HTR-8/SVneo (cell line): ENCODE measurements at places on chromosomes 3 and 15.

GRCh38 chr3:42935472-42935871 is 29.5 kb downstream of the ZNF662 start:
- DNase-seq: no peak

DNA sequence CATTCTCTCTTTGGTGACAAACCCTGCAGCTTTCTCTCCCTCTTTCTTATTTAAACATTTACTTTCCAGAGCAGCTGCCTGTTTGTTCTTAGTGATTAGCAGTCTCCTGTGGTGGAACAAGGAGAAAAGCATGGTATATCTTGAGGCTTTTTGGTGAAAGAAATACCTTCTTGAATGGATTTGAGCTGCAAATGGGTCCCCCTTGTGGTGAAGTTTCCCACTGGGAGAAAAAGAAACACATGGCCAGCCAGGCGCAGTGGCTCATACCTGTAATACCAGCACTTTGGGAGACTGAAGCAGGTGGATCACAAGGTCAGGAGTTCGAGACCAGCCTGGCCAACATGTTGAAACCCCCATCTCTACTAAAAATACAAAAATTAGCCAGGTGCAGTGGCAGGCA is 48.3 kb upstream of the ACP3 start:
- DNase-seq: no peak

DNA sequence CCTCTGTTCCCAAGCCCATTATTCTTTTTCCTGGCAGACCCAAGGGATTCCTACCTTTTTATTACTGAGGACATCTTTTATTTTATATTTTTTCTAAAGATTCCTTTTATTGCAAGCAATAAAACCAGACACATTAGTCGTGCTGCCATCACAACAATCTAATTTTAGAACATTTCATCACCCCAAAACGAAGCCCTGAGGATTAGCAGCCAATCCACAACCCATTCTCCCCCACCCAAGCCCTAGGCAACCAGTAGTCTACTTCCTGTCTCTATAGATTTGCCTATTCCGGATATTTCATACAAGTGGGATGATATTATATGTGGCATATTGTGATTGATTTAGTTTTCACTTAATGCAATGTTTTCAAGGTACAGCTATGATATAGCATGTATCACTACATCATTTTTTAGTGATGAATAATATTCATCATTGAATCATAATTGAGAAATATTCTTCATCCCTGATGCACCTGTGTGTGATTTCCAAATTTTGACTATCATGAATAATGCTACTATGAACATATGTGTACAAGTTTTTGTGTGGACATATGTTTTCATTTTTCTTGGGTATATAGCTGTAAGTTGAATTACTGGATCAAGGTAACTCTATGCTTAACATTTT is 65.7 kb downstream of the IL1RAP start:
- DNase-seq: no peak

DNA sequence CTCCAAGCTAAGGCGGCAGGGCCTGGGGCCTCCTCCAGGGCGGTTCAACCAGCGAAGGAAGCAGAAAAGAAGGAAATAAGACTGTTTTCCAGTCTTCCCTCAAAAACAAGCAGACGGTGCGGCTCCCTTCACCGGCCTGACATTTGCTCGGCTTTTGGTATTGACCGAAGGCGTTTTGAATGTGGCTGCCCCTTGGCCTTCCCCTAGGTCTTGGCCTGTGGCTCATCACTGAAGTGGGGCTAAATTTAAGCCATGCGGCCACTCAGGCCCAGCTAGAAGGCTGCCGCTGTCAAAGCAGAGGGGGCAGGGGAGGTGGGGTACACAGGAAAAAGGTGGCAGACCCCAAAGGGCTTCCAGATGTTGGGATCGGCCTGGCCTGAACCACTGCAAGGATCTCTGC is 86.2 kb downstream of the SRGAP3 start:
- DNase-seq: no peak

GRCh38 chr15:96144734-96145133 is 185.8 kb upstream of the NR2F2 start:
- no peak for DNase-seq

DNA sequence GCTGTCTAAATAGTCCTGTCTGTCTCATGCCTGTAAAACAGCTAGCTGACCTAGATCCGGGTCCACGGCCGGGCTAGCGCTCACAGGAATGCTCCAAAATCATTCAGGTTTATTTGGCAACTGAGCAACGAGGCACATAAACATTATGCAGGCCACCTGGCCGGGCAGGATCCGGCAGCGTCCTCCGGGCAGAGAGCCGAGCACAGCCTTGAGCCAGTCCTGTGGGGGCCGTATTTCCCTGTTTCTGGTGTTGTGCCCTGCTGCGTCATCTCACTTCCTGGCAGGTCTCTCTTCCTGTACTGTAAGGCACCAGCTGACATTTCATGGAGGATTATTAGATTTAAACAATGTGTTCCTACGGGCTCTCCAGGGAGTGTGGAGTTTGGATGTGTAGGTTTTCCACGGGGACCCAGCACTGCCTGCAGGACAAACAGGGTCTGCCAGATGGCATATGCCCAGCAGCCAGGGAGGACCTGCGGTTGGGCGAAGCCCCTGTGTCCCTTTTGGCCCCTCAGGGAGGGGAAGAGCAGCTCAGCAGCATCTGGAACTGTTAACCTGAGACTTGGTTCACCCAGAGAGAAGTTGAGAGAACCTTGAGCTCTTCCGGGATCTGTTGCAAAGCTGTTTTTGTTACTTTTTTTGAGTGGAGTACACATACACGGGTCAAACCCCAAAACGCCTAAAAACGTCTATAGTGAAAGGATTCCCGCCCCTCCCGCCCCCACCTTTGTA is 16.6 kb upstream of the LRRK1 start:
- DNase-seq: no peak

GRCh38 chr3:11514191-11514821 is 129.4 kb downstream of the VGLL4 start:
- DNase-seq: peak; percentile 77

- DNase-seq: peak; percentile 41
Observed at GRCh38 chr3:45084820-45085816, 59.0 kb downstream of the CLEC3B start.

- DNase-seq: no peak
Observed at GRCh38 chr15:91259077-91259476, 159.0 kb downstream of the SV2B start.

DNA sequence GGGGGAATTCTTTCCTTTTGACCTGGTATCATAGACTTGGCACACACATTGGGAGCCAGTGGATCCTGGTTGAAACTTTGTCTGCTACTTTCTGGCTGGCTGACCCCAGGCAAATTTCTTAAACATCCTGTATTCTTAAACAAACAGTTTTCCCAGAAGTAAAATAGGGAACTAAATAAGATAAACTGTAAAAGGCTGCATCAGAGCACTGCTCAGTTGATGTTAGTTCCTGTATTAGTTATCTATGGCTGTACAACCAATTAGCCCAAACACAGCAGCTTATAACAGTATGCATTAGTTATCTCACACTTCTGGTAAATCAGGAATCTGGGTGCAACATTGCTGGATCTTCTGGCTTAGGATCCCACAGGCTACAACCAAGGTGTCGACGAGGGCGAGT is 73.1 kb upstream of the SLCO3A1 start:
- no peak for DNase-seq

- DNase-seq: no peak
Observed at GRCh38 chr3:157151151-157151550, 8.8 kb downstream of the CCNL1 start.

GRCh38 chr3:126955004-126955790 is 27.7 kb upstream of the PLXNA1 start:
- no peak for DNase-seq

DNA sequence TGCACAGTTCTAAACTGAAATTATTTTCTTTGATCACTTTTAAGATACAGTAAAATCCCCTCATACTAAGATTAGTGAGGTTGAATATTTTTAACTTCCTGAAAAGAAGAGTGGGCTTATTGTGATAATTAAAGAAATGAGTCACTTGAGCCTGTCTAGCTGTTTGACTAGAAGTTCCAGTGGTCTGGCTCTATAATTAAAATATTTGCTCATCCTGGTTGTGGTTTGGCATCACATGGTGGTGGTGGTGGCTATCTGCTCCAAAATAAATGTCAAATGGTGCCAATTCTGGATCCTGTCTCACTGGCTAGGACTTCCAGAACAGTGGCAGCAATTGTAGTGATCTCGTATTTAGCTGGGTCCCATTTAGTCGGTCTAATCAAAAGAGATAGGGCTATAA is 8.6 kb upstream of the TEX9 start:
- no peak for DNase-seq

DNA sequence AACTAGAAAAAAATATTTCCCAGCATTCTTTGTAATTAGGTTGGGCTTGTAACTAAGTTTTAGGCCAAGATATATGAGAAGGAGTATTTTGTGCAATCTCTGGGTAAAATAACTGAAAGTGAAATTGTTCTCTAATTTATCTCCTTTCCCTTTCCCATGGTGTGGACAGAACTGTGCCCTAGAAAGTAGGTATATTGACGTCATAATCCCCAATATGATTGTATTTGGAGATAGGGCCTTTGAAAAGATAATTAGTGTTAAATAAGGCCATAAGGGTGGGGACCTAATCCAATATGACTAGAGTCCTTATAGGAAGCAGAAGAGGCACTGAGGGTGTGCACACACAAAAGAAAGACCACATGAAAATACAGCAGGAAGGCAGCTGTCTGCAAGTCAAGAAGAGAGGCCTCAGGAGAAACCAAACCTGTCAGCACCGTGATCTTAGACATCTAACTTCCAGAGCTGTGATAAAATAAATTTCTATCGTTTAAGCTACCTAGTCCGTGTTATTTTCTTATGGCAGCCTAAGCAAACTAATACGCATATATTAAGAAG is 106.6 kb downstream of the KCNH8 start:
- no peak for DNase-seq

DNA sequence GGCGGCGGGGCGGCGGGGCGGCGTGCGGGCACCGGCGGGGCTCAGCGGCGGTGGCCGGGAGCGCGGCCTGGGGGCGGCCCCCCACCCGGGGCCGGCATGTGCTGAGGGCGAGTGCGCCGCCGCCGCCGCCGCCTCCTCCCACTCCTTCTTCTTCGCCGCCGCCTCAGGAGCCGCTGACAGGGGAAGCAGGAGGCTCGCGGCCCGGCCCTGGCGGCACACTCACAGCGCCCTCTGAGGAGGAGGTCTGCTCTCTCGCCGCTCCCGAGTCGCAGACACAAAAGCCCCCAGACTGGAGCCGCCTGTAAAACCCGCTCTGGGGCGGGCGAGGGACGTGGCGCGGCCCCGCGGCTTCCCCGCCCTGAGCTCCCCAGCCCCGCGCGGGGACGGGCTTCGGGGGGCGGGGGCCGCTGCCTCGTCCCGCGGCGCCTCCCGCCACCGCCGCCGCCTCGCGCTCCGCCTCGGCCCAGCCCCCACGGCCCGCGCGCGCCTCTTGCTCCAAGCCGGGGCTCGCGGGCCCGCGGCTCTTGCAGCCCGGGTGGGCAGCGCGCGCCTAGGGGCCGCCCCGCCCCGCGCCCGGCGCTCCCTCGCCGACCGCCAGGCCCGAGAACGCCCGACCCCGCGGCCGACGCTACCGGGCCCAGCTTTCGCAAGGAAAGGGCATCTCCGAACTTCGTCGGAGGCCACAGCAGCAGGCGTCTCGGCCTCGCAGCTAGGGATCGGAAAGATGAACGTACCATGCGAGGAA is at the start of gene PYGO1:
Gene PYGO1, minus strand, starts transcription at position 276 of the 745 bp plus-strand sequence. CDS start 462 bp downstream, outside the sequence.
- DNase-seq: peak; percentile 41

GRCh38 chr15:90230071-90230494 is 3.7 kb downstream of the CIB1 start:
- no peak for DNase-seq

GRCh38 chr15:28977377-28978010 is 91.7 kb downstream of the APBA2 start:
- DNase-seq: peak; percentile 89

GRCh38 chr15:29616512-29616911 is 205.8 kb downstream of the TJP1 start:
- DNase-seq: no peak

DNA sequence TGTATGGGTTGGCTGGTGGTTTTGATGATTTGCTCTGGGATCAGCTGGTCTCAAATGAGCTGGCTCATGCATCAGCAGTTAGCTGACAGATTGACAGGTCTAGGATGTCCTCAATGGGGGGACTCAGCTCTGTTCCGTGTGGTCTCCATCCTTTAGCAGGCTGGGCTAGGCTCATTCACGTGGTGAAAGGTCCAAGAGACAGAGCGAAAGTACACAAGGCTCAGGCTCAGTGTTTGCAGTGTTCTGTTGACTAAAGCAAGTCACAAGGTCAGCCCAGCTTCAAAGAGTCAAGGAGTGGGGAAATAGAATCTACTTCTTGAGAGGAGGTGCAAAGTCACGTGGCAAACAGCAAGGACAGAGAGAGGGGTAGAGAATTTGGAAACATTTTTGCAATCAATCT is 126.5 kb upstream of the CMC1 start:
- no peak for DNase-seq
